ENCODE measurements at places on chromosomes 4 and X.

DNA sequence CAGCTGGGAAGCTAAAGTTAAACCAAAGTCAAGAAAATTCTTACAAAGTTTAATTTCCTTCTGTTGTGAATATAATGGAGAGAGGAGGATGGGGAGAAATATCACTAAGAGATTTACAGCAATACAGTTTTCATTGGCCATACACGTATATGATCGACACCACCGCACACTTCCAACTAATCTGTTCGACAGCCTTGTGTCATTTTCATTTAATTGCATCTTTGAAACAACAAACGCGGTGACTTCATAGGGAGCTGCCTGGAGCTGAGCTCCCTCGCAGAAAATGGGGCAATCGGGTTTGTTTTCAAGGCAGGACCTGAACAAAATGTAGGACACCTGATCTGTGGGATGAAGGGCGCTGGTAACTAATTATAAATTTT is 1.3 kb downstream of the PTPN13 start:
- peak; percentile 17 for DNase-seq

DNA sequence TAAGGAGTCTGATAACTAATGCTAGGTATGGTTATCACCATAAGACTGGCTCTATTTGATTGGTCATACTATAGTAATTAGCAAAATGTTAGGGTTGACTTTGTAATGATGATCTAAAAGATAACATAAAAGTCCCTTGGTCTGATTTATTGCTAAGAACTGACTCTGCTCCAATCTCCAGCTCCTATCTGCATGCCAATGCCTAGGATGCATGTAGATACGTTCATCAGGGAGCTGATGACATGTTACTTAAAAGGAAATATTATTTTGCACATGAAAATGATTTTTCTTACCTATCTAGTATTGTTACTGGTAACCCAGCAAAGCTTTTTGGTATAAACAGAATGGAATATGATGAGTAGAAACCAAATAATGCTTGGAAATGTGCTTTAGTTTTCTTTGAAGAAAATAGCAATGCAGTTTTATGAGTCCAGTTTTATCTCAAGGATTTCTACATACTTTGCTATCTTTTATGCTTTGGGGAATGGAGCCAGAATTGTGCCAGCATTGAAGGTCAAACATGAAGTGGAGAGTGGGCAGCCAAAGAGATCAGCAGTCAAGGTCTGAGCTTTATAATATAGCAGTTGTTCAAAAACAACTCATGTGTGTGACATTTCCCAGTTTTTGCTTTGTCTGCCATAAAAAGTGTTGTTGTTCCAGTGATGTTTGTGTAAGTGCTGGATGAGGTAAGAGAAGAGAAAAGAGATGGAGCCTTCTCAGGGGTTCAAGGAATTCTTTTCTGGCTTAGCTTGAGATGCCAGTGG is 121.0 kb downstream of the ARHGAP24 start:
- no peak for DNase-seq

- DNase-seq: no peak
Measured at GRCh38 chrX:63932006-63932405, 147.0 kb upstream of the ARHGEF9 start.

DNA sequence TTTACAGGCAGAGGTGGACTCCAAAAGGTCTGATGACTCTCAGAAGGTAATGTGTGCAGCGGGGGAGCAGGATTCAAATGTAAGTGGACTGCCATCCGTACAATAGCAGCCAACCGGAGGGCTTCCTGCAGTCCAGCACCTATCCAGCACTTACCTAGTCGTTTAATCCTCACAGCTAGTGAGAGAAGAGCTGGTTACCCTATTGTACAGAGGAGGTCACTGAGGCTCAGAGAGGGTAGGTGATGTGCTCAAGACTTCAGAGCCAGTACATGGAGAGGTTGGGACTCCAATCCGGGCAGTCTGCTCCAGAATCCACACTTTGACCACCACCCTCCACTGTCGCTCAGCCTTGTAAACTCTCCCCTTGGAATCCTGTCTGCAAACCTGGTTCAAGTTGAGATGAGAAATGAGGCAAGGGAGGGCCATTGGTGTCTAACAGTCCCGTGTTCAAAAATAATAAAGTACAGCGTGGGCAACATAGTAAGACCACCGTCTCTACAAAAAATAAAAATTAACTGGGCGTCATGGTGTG is 22.5 kb upstream of the JAKMIP1 start:
- DNase-seq: no peak

DNA sequence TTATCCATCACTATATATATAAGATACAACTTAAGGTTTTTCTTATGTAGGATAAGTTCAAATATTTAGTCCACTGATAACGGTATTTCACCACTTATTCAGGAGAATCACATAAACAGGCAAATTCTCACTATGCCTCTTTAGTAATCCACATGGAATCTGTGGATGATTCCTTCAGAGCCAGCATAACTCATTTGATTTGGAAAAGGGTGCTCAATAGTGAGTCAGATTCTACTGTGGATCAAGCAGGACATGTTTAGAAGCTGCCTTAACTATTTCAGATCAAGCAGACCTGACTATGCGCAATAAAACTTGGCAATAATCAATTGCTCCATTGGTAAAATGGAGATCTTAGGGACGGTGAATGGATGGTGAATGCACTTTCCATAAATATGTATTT is 184.1 kb downstream of the CBR4 start:
- DNase-seq: no peak

DNA sequence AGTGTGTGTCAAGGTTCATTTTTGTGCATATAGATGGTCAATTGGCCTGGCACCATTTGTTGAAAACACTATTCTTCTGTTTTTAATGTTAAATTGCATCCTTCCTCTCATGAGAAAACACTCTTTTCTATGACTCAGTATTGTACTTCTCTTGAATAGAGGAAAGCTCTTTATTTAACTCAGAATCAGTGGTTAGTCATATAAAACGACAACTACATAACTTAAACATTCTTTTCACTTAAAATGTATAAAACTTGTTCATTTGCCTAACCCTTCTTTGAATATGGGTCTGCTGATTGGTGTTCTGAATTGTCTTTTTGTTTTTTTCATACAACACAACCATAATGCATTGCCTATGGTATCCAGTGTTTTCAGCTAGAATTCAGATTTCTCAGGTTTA is 17.2 kb upstream of the MRPL1 start:
- no peak for DNase-seq

DNA sequence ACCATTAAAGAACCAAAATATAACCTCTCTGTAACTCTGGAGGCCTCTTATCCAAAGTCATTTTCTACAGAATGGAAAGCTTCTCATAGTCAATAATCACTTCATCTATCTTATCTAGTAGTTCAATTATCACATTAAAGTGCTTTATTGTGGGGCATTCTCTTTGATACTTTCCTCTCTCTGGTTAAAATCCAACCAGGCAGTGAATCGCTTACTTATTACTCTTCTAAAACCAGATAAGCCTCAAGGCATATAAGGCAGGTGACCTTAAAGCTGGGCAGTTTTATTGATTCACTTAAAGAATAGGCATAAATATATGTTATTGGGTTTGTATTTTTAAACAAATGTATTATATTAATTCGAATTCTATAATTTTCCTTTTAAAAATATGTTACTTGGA is 2162.1 kb upstream of the TENM3 start:
- no peak for DNase-seq

DNA sequence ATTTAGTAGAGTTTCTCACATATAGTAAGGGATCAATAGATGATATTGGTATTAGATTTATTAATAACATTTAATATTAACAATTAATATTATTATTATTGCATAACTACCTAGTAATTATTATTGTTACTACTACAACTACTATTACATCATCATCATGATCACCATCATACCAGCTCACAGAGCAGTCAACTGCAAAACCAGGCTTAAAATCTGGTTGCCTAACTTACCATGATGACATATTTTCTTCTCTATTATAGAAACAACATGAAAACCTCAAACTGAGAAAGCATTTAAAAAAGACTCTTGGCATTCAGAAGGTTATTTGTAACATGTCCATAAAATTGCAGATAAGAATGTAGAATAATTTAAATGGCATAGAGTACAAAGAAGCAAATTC is 247.0 kb upstream of the TTC29 start:
- DNase-seq: no peak

DNA sequence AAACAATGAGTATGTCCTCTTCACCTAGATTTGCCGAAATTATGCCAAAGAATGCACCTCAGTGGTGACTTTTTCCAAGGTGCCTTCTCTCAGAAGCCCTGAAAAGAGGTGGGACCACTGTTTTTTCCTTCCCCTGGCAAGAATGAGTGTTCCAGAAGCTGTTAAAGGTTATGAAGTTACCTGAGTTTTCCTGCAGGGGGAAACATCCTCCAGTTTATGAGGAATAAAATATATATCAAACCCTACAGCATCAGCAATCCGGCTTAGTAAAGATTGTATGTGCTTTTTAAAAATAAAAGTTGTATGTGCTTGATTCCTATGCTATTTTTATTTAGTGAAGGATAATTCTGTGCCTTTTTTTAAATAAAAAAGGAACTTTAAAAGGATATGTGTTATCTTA is 73.3 kb downstream of the RBM46 start:
- no peak for DNase-seq

DNA sequence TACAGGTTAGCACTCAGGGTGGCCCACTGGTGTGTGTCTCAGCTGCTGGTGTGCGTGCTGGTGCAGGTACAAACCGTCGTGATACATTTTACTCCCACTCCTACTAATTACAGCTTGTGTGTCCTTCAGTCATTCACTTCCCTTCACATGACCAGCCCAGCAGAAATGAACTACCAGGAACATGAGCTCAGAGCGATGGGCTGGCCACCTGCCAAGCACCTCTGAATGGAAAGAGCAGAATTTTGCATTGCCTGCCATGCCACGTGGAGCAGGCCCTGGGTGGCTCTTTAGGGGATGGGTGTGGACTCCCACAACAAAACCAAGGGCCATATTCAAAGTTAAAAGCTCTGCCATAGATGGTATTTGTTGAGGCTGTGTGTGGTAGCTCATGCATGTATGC is 58.9 kb upstream of the PGM2 start:
- no peak for DNase-seq

GRCh38 chrX:14943962-14944361 is 70.7 kb downstream of the MOSPD2 start:
- no peak for DNase-seq

DNA sequence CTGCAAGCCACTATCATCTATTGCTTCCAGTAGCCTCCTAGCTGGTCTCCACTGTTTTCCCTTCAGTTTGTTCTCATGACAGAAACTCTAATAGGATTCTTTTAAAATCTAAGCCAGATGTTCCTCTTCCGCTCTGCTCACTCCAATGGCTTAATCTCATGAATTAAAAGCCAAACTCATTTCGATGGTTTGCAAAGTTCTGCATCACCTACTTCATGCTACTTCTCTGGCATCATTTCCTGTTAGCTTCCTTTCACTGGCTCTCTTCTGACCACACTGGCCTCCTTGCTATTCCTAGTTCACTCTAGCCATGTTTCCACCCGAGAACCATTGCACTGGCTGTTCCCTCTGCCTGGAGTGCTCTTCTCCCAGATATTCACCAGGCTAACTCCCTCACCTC is 102.0 kb upstream of the LSM6 start:
- no peak for DNase-seq

- no peak for DNase-seq
Measured at GRCh38 chr4:169976951-169977350, 49.2 kb downstream of the MFAP3L start.

DNA sequence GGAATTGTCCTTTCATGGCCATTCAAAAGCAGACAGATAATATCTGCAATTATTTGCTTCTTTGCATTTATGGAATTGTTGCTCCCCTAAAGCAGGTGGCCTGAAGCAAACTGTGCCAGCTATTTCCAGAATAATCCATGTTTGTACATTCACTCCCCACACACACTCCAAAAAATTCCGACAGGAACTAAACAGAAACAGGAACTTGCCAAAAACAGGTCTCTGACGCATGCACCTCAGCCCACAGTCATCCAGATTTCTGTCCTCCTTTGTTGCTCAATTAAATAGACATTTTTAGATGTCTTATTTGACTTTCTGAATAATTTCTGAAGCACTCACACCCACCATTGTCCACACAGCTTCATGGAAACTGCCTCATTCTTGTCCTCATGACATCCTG is 71.5 kb upstream of the EDNRA start:
- no peak for DNase-seq

DNA sequence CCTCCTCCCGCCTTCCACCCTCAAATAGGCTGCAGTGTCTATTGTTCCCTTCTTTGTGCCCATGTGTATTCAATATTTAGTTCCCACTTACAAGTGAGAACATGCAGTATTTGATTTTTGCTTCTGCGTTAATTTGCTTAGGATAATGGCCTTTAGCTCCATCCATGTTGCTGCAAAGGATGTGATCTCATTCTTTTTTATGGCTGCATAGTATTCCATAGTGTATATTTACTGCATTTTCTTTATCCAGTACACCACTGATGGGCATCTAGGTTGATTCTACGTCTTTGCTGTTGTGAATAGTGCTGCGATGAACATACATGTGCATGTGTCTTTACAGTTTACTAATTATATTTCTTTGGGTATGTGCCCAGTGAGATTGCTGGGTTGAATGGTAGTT is 51.6 kb upstream of the TMPRSS11B start:
- DNase-seq: no peak

DNA sequence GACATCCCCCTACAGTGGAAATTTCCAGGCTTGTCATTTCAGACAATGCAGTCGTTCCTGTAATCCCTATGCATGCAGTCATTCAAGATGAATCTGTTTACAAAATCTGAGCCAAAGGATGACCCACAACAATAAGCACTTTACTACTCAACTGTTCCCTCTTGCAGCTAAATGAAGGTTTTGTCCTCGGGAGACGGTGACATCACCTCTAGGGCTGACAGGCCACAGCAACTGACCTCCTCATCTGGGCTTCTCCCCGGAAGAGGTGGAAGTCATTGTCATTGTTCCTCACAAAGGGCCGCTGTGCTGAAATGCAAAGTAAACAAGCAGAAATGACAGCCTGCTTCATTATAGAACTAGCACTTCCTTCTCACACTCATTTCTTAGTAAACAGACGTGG is 29.2 kb downstream of the CLRN2 start:
- DNase-seq: no peak

DNA sequence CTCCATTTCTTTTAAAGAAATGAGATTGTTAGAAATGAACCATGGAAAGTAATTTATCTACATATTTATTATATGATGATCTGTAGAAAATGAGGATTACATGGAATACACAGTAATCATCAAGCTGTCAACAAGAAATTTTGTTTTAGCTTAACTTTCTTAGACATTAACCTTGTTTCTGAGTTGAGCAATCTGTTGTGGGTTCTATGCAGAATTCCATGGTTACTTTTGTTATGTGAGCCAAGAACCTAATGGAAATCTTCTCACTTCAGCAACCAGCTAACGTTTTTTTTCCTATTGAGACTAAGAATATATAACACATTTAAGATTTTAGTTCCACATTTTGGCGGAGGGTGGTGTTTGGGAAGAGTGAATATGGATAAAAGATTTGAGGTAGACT is 136.1 kb upstream of the SLC4A4 start:
- no peak for DNase-seq

DNA sequence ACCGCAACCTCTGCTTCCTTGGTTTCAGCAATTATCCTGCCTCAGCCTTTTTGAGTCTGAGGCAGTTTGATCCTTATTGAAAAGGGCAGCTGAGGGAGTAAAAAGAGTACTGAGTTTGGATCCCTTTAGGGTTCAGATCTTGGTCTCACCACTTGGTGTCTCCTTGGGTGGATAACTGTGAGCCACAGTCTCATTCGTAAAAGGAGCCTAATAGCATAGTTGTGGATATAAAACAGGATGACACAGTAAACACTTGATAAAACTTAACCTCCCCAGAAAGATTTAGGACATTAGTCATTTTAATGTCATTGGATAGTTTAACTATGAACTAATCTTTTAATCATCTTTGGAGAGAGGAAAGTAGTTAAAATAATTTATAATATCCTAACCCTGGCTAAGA is 173.0 kb downstream of the ANK2 start:
- DNase-seq: no peak

GRCh38 chr4:13493793-13494192 is 9.7 kb upstream of the RAB28 start:
- DNase-seq: no peak

Measured in CD4-positive, alpha-beta T cell (primary cell).